Activated naive CD4-positive, alpha-beta T cell (primary cell): ENCODE measurements at places on chromosomes 12 and 14.

- no peak for DNase-seq
Measured at GRCh38 chr14:36521598-36522345, 1.7 kb upstream of the NKX2-1 start.

GRCh38 chr14:88245321-88245720 is 77.7 kb downstream of the KCNK10 start:
- DNase-seq: no peak

DNA sequence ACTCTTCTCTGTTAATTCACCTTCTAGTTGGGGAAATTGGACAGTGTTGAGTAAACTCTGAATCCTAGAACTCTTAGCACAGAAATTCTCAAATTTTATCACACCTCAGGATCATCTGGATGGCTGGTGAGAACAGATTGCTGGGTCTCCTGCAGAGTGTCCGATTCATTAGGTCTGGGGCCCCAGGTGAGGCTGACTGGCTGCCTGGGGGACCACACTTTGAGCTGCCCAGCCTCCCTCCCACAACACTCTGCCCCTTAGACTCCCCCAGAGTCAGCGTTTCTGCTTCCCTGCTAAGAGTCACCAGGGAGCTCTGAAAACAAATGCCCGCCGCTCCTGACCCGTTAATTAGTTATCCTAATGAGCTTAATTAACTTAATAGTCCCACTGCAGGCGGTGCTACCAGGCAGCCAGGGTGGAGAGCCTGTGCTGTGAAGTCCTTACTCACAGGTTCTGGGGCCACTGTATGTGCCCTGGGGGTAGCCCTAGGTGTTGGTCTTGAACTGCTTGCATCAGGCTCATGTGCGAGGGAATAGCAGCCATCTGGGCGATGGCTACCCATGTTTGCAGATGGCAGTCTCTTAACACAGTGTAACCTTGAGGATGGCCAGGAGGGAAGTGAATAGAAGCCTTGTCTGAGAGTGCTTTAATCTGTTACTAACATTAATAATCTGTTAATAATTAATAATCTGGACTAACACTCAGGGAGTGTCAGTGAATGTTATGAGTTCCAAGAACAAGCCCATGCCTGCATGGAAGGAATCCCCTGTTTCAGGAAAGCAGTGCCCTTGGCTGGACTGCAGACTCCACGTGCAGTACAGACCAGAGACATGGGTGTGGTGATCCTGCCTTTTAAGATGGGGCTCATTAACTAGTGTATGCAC is 35.6 kb downstream of the AACS start:
- no peak for DNase-seq

DNA sequence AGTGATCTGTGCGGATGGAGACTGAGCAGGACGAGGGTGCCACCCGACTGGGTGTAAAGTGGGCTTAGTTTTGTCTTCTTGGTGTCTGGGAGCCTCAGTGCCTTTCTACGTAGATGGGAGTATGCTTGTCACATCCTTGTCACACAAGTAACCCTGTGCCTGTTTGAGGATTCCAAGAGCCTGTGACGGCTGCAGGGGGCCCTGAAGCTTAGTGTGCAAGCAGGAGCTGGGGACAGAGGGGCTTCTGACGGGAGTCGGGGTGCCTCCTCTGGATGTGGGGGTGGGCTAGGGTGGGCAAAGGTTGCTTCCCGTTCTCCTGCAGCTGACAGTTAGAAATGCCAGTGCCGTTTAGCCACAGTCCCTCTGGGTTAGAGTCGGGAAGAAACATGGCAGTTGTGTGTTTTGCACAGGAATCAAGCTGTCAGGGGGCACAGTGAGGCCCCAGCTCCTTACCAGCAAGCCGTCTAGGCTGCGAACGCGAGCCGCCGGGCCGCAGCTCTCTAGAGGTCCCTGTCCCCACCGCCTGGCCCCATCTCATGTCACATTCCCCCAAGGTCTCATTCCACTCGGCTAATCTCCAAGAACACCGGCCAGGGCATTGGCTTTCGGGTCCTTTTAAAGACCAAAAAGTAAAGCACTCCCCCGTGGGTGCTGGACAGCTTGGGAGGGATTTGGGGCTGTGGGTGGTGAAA is 7.0 kb downstream of the RTL1 start:
- no peak for DNase-seq

DNA sequence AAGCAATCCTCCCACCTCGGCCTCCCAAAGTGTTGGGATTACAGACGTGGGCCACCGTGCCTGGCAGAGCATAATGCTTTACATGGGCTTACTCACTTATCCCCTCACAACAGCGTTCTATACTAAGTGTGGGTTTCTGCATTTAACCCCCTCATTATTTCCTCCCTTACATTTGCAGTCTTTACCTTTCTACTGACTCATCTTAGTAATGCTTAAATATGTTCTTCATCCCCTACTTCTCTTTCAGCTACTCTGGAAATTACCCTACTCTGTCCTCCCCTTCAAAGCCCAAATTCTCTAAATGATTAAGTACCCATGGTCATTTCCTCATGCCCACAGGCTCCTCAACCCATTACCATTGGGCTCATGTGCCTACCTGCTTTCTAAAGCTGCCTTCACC is 40.7 kb downstream of the NKX2-1 start:
- DNase-seq: no peak

GRCh38 chr14:96249029-96249428 is 7.0 kb upstream of the BDKRB1 start:
- DNase-seq: no peak

GRCh38 chr12:65432651-65433050 is 154.2 kb downstream of the MSRB3 start:
- DNase-seq: no peak

- DNase-seq: no peak
Measured at GRCh38 chr12:124227951-124228711, 66.8 kb upstream of the RFLNA start.
